ENCODE measurements at places on chromosomes 6 and 20.
A peak's percentile ranks its signal among the peaks of the same experiment; 100 is the strongest.

DNA sequence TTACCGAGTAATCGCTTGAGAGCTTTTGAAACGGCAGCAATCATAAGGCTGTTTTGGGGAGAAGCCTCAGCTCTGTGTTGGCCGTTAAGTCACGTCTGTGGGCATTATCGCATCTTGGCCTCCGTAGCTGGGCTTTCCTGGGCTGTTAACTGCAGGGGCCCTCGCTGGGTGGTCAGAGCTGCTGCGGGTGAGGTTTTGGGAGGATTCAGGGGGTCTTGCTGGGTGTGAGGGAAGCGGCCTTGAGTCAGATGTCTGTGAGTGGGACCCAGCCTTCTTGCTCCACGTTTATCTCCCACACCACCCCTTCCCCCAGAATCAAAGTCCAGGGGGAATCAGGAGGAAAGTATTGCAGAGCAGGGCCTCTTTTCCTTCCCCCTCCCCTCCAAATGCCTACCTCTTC, 3.2 kb upstream of the APCDD1L start:
- H3K4me3 ChIP-seq: no peak overlapping the region
- H3K27ac ChIP-seq: no peak overlapping the region

- ATAC-seq: peak; percentile 52
- no peak overlapping the region for H3K27ac ChIP-seq
- H3K4me1 ChIP-seq: peaks cover 7% of the 10 kb centered on the region
- H3K36me3 ChIP-seq: peaks cover 7% of the 10 kb centered on the region
- H3K27me3 ChIP-seq: peaks cover 73% of the 10 kb centered on the region
Measured at GRCh38 chr20:64161356-64162238, 2.7 kb upstream of the MYT1 start.

DNA sequence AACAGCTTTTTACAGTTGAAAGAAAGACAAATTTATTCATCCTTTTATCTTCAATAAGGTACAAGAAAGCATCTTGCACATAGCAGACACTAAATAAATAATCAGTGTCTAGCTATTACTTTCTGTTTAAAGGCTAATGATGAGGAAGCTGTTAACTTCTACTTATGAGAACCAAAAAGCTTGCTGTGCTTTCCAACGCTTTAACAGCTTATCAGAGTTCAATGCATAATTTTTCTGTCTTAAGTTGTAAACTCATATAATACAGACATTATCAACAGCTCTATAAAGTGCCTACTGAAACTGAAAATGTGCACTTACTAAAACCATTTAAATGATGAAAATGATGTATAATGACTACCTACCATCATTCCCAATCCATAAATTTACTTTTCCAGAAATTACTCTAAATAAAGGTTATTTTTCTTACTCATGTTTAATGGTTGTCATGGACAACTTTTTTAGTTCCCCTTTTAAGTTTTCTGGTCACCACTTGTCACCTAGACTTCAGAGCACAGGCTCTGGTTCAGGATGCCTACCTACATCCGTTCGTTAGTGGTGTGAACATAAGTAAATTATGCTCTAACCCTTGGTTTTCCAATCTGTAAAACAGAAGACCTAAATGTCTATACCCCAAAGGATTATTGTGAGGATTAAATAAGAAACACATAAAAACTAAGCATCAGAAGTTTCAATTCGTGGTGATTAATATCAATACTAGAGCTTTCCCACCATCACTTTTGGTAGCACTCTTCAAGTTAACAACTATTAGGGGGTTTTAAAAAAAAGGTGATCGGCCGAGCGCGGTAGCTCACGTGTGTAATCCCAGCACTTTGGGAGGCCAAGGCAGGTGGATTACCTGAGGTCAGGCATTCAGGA, 8.0 kb downstream of the PNISR start:
- H3K27ac ChIP-seq: peak overlapping the region; percentile 80
- H3K36me3 ChIP-seq: peaks cover 26% of the 10 kb centered on the region
- ATAC-seq: peak; percentile 77
- no peaks in the 10 kb centered on the region for H3K27me3 ChIP-seq
- H3K4me1 ChIP-seq: peaks cover 54% of the 10 kb centered on the region

DNA sequence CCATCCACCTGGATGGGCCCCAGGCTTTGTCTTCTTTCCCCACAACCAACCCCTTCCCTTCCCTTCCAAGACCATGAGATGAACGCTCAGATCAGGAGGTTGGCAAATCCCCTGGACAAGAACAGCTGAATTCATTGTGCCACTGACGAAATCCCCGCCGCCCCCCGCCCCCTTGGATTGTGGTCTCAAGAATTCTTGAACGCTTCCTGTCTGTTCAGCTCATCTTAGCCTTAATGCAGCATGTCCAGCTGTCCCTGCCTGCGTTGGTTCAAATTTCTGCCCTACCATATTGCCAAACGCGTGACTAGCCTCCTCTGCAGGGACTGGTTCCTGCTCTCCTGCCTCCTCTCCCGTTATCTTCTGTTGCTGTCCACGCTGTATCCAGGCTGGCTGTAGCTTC, 133.2 kb downstream of the CDH4 start:
- H3K4me1 ChIP-seq: no peaks in the 10 kb centered on the region
- ATAC-seq: no peak
- no peaks in the 10 kb centered on the region for H3K27me3 ChIP-seq

- no peak overlapping the region for H3K27ac ChIP-seq
- no peak for ATAC-seq
- H3K4me3 ChIP-seq: no peak overlapping the region
- peaks cover 31% of the 10 kb centered on the region for H3K4me1 ChIP-seq
Measured at GRCh38 chr6:7438011-7438410, 48.4 kb downstream of the RIOK1 start.

GRCh38 chr6:111938710-111939109, 65.5 kb upstream of the FYN start:
- H3K4me1 ChIP-seq: no peaks in the 10 kb centered on the region
- H3K36me3 ChIP-seq: no peaks in the 10 kb centered on the region
- no peak for ATAC-seq
- H3K27me3 ChIP-seq: peaks cover 33% of the 10 kb centered on the region
- H3K4me3 ChIP-seq: no peak overlapping the region
- H3K27ac ChIP-seq: no peak overlapping the region

DNA sequence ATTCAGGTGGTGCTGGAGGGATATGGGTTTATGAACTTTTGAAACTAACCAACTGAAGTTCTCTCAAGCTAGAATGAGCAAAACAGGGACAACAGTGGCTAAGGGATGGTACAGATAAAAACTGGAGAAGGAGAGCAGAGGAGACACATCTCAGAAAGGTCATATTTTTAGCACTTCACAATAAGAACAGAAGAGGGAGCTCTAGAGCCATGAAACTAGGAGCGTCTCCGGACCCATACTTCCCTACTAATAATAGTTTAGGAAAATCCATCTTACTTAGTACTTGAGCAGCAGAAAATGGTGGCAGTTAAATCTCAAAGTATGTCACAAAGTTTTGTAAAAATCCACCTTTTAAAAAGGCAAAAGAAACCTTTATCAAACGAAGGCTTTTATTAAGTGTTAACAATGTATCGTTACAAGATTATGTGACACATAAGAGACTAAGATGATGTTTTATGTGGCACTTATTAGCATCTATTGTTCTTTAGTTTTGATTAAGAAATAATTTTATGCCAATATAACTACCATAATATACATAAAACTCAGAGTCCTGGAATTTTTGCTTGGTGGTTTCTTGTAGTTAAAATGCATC, 278.6 kb downstream of the TBC1D32 start:
- no peaks in the 10 kb centered on the region for H3K36me3 ChIP-seq
- no peak for ATAC-seq
- H3K27me3 ChIP-seq: no peaks in the 10 kb centered on the region
- no peak overlapping the region for H3K27ac ChIP-seq
- no peaks in the 10 kb centered on the region for H3K4me1 ChIP-seq
- H3K4me3 ChIP-seq: no peak overlapping the region

DNA sequence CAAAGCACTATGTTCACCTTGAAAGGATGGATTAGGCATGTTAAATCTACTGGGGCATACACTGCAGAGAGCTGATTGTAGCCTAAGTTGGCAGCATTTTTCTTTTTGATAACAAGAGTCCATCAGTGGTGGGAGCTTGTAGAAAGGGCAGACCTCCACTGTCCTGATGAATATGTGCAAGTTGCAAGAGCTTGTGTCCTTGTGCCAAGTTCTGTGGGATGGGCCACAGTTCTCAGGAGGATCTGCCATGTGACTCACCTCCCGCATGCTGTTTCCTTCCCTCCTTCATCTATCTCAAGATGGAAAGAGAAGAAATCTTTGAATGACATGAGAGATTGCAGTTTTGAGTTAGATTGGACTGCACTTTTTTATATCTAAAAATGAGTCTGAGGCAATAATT, 58.3 kb upstream of the GGTLC1 start:
- H3K36me3 ChIP-seq: no peaks in the 10 kb centered on the region
- H3K27ac ChIP-seq: no peak overlapping the region
- H3K4me1 ChIP-seq: no peaks in the 10 kb centered on the region

- H3K4me1 ChIP-seq: peaks cover 18% of the 10 kb centered on the region
- H3K36me3 ChIP-seq: no peaks in the 10 kb centered on the region
- no peak overlapping the region for H3K4me3 ChIP-seq
- no peak for ATAC-seq
- H3K27me3 ChIP-seq: peaks cover 37% of the 10 kb centered on the region
- no peak overlapping the region for H3K27ac ChIP-seq
Measured at GRCh38 chr20:62732842-62733525, 24.3 kb downstream of the NTSR1 start.

DNA sequence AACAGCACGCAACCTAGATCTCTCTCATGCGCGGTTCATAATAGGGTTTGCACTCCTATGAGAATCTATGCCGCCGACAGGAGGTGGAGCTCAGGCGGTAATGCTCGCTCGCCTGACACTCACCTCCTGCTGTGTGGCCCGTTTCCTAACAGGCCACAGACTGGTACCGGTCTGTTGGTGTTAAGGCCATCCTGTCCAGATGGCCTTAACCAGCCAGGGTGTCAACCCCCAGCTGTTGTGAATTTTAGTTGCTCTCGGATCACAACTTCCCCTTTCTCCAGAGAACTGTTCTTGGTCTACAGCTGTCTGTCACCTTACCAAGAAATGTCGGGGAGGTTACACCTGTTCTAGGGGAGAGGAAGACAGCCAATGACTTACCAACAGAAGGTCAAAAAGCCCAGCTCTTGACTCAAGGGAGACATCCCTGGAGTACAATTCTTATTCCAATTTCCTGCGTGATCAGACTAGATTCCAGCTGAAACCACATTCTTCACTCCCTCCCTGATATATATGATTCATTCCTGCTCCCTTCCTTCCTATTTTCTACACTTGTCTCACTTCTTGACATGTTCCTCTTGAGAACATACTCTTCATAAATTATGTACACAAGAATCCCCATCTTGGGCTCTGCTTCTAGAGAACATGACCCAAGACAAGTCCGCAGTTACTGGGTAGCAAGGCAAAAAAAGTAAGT, 23.1 kb upstream of the DNAAF9 start:
- H3K4me1 ChIP-seq: peaks cover 10% of the 10 kb centered on the region
- no peak overlapping the region for H3K27ac ChIP-seq
- peak; percentile 93 for ATAC-seq
- no peaks in the 10 kb centered on the region for H3K36me3 ChIP-seq
- H3K27me3 ChIP-seq: no peaks in the 10 kb centered on the region
- H3K4me3 ChIP-seq: no peak overlapping the region
